ENCODE measurements at places on chromosomes 1 and 21.

DNA sequence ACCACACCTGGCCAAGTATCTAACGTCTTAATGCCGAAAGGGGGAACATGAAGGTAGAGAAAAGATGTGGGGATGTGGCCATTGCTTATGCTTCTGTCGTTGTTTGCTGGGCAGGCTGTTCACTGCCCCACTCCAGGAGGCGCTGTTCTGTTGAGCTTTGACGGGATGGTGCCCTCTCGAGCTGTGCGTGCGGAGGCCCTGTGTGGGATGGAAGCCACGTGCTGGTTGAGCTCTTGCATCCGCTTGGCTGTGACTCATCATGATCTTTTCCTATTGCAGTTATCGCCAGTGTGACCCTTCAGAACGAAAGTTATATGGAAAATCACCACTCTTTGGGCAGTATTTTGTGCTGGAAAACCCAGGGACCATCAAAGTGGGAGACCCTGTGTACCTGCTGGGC lies 26.3 kb downstream of the MTARC1 start:
- DNase-seq = no peak

GRCh38 chr1:186627019-186627418 lies 53.2 kb downstream of the PTGS2 start:
- no peak for DNase-seq

DNA sequence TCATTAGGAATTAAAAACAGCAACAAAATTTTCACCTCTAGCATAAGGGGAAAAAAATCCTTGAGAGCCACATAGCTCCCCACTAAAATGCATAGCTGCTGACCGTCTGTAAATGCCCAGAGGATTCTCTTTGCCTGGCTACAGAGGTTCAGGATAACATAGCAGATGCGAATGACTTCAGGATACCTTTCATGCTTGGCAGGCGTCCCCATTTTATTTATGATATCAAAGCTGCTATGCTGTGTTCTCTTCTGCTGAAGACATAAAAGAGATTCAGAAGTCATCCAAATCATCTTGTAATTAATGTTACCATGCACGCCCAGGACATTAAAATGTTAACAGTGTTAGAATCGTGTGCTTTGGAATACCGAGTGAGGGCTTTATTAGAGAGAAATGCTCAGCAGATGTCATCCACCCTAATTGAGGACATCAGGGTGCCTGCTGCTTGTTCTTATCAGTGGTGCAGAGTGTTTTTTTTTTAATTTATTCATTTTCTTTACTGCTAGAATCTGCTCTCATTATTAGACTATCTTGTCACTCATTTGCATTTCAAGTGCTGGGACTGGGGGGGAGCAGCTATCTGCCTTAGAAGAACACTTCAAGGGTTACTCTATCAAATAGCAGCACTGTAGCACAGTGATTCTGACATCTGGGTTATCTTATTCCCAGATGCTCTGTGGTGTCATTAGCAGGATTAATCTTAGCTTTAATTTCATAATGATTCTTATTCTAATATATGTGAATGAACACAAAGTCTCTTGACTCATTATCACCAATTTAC lies 139.5 kb downstream of the ZNF326 start:
- DNase-seq = no peak

DNA sequence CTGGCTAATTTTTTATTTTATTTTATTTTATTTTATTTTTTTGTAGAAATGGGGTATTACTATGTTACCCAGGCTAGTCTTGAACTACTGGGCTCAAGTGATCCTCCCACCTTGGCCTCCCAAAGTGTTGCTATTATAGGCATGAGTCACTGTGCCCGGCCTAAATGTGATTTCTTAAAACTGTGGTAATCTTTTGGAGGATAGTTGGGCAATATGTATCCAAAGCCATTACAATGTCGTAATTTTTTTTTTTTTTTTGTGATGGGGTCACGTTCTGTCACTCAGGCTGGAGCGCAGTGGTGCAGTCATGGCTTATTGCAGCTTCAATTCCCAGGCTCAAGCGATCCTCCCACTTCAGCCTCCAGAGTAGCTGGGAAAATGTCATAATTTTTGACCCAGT lies 14.2 kb downstream of the ETV3L start:
- no peak for DNase-seq

DNA sequence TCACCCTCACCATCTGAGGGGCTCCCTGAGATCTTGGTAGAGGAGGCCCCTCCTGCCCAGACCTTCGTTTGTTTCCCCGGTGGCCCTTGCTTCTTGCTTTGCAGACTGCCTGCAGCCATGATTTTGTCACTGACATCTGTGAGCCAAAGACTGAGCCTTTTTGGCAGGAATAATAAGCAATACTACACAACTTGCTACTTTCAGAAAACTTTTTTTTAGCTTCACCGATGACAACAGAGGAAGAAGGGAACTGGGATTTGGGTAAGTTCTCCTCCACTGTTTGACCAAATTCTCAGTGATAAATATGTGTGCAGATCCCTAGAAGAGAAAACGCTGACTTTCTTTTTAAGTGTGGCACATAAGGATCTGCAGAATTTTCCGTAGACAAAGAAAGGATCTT lies 11.7 kb upstream of the CD101 start:
- DNase-seq = no peak

DNA sequence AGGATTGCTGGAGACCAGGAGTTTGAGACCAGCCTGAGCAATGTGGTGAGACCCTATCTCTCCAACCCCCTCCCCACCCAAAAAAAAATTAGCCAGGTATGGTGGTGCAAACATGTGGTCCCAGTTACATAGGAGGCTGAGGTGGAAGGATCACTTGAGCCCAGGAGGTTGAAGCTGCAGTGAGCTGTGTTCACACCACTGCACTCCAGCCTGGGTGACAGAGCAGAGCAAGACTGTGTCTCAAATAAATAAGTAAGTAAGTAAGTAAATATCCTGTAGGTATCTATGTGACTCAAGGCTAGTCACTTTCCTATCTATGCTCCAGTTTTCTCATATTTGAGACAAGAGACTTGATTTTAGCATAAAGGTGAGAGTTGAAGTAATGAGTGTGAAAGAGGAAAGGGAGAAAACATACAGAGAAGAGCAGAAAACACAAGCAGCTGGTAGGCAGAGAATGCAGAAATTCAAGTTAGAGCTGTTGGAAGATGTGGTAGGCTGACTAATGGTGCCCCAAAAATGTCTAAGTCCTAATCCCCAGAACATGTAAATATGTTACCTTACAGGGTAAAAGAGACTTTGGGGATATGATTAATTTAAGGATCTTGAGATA lies 7.5 kb downstream of the PPP1R12B start:
- no peak for DNase-seq

- DNase-seq = no peak
These were observed 82.6 kb upstream of the WDR26 start for GRCh38 chr1:224517171-224517570.

- DNase-seq = no peak
These were observed 51.1 kb downstream of the ST6GALNAC3 start for GRCh38 chr1:76125473-76126219.

DNA sequence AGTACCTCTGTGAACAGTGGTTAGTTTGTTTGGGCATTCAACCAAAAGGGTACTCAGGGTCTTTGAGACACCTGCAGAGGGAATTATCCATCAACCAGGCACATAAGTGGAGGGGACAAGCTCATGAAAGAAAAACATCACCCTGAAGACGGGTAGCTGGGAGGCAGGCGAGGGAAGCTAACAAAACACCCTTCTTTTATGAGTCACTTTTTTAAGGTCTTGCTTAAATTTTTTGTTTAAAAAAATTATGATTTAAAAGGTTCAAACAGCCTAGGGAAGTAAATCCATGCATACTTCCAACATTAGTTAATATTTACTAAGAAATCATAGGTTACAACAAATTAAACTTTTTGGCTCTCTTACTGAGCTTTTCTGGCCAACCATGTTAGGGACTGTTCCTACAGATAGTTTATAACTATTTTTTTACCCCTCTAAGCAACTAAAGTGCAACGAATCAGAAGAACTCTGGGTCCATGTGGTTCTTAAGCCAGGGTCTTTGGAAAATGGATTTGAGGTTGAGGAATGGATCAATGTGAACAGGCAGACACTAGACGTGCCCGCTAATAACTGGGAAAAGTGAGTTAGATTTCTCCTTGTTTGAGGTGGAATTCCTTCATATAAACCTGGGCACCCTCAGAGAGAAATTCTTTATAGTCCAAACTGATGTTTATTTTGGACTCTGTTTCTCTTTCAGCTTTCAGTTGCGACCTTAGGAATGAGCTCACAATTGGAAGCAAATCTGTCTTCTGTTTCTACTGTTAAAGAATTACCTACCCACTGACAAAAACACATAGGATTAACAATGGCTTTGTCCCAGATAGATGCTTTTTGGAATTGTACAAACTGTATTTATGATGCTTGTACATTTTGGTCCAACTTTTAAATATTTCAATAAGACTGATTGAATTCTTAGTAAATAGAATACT lies 123.0 kb downstream of the LYPLAL1 start:
- no peak for DNase-seq

DNA sequence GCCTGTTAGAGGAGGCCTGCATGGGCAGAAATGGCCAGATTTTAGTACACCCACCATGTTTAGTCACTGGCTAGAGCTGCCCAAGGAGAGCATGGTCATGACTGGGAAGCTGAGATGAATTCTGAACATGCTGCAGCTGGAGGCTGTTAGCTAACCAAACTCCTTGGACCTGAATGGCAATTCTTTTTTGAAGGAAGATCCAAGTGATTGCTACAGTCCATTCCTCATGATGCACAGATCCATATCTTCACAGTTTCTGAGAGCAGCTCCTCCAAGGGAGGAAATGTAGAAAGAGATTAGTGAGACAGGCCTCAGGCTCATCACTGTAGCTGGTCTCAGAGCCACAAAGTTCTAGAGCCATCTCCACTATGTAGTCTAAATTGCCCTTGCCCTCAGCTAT lies 11.1 kb downstream of the ZFYVE9 start:
- no peak for DNase-seq

- no peak for DNase-seq
These were observed 1052.8 kb downstream of the TTLL7 start for GRCh38 chr1:82946096-82946605.

GRCh38 chr1:167648978-167649744 lies 19.1 kb downstream of the RCSD1 start:
- DNase-seq = no peak

DNA sequence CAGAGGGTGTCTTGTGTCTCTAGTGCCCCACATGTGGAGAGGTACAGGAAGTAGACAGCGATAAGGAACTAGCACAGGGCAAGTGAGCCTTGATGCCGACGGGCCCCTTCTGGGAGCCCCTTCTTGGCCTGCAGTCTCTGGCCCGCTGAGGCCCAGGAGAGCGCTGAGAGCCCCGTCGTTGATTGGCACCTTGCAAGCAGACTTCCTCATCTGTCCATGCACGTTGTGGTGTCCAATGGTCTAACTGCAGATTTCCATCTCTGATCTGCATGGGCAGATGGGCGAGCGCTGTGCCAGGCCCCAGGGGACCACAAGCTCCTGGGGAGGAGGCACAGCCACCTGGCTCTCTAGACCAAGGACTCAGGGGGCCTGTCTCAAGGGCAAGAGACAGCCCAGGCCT lies 32.4 kb downstream of the PLEKHA6 start:
- no peak for DNase-seq

DNA sequence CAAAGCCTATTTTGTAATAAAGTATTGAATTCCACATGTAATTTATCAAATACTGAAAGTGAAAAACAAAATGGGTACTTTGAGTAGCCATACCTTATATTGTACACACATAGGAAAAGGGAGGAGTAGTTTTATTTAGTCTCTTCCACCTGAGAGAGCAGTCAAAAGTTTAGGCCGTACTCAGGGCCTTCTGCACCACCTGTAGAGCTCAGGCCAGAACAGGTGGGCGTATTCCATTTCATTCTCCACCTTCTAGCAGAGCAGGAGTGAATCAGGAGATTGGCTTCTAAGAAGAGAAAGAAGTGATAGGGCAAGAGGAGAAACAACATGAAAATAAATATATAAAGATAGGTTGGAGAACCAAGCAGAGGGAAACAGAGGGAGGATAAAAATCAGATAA lies 44.0 kb downstream of the TRAF5 start:
- DNase-seq = no peak

DNA sequence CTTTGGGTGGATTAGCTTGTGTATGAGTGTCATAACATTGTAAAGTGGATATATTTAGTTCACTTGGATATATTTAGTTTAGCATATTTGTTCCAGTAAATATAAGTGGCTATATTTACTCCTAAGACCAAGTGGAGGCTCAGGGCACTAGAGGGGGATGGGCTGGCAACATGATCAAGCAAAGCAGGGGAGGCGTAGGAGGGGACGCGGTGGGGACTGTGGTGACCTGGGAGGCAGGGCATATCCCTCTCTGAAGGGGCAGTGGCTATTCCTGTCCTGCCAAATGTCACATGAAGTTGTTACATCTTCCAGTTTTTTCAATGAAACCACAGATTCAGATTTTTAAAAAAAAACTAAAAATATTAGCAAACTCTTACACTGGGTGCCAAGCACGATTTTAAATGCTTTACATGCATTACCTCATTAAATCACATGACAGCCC lies 51.9 kb upstream of the EDN2 start:
- DNase-seq = no peak

DNA sequence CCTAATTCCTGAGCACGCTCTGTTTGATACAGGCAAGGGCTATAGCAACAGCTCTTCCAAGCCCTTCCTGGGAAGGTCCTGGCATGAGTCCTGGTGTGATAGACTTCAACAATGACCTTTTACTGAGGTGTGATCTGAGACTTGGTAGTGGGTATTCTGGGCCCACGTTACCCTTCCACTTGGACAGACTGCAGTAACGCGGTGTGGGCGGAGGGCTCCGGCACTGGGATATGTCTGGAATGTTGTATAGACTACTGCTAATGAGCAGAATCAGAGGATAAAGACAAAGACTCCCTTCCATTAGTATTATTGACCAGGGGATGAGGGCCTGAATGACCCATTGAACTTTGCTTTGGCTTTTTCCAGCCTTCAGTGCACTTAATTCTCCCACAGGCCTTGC lies 262.3 kb downstream of the RWDD3 start:
- DNase-seq = no peak

- peak; percentile 49 for DNase-seq
These were observed 2.7 kb downstream of the PTPRC start for GRCh38 chr1:198641501-198641900.

DNA sequence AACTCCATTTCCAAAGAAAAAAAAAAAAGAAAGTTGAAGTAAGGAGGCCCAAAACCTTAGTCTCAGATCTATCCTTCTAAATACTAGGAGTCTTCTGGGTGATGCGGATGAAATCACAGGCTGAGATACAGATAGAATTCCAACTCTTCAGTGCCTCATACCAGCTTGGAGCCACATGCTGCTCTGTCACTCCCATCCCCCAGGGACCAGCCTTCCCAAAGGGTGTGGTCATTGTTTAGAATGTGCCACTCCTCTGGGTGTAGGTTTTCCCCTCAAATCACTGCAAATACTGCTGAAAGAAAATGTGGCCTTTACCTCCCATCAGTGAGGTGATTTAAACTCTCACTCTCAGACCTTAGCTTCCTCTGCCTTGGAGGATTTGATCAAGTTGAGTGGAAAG lies 112.9 kb downstream of the CDC7 start:
- DNase-seq = no peak

GRCh38 chr1:157137046-157137407 lies 1.2 kb downstream of the ETV3 start:
- no peak for DNase-seq

- no peak for DNase-seq
These were observed 1.3 kb downstream of the MAP7D1 start for GRCh38 chr1:36157115-36157903.

GRCh38 chr1:156308078-156308477 lies 9.0 kb upstream of the VHLL start:
- DNase-seq = no peak
